Fibroblast of mammary gland (primary cell): ENCODE measurements at places on chromosomes 11 and 22.

GRCh38 chr22:50526108-50526833 is 873 bp upstream of the SCO2 start:
- DNase-seq: peak; percentile 59

DNA sequence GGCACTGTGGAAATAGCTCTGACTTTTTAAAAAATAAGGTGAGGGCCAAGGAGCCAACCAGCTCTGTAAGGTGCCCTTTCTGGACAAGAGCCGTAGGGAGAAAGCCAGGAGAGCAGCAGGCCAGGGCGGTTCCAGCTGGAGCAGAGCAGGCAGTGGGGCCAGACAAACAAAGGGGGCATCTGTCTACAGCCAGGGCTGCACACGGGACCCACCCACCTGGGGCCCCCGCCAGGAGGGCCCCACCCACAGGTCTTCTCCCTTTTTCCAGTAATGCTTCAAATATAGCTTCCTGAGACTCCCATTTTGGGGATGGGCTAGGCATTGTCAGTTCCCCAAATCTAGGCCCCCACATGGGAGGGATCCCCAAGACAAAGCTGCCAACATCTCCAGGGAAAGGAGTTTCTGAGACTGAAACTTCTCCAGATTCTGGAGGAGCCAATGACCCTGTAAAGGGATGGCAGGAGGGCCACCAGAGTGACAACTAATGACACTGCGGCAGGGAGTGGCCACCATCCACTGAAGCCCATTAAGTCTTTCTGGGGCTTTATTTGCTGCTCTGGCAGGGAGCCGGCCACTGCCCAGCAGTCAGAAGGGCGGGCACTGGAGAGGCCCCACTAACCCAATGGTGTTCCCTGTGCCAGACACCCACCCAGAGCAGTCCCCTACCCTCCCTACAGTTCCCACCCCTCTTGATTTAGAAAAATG is 1.9 kb downstream of the ZFTA start:
- no peak for DNase-seq

DNA sequence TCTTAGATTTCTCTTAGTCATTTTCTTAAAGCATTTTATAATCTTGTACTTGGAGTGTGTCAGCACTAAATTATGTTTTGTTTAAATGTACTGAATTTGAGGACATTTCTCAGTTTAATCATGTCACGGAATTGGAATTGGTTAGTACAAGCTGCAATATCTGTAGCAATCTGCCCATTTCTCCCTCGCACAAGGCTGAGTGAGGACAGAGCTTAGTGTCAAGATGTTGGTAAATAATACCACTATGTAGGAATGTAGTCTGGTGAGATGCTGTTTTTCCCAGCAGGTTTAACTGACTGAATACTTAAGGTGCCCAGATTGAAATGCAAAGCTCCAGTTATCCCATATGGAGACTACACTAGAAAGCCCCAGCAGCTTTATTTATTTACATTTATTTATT is 30.6 kb downstream of the SREBF2 start:
- DNase-seq: peak; percentile 52

- DNase-seq: no peak
Measured at GRCh38 chr22:17403906-17404305, 34.6 kb downstream of the CECR2 start.

GRCh38 chr11:85052636-85053035 is 574.5 kb downstream of the DLG2 start:
- no peak for DNase-seq

DNA sequence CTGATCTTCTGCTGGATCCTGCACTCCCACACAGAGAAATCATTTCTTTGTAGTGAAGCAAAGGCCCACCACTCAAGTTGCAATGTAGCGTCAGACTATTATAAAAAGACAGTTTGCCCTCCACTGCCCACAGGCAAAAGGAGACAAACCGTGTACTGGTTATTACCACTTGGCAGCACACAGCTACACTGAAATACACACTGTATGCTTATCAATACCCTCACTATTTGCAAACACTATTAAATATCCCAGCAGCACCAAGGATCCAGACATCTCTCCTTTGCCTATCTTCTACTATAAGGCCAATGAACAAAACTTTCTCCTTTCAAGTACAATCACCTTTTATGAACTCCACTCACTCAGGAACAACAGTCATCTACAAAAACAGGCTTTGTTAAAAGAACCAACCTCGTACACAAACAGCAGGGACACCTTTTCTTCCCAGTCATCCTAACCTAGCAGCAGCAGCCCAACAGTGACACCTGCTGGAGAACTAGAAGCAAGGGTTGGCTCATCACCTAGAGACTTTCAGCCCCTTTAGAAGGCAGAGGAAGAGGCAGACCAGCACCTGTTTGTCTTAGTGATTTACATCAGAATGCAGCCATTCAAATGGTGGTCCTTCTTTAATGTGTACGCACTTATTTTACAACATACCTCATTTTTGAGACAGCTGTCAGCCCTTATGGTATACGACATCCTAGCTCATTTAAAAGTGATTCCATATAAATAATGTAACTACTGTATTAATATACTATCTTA is 56.1 kb downstream of the AMBRA1 start:
- DNase-seq: peak; percentile 74

GRCh38 chr22:35643991-35644390 is 4.3 kb upstream of the APOL6 start:
- DNase-seq: no peak
